ENCODE measurements at places on chromosomes 4 and X.

GRCh38 chr4:8393593-8394038, 46.9 kb downstream of the ACOX3 start:
- no peak for DNase-seq

DNA sequence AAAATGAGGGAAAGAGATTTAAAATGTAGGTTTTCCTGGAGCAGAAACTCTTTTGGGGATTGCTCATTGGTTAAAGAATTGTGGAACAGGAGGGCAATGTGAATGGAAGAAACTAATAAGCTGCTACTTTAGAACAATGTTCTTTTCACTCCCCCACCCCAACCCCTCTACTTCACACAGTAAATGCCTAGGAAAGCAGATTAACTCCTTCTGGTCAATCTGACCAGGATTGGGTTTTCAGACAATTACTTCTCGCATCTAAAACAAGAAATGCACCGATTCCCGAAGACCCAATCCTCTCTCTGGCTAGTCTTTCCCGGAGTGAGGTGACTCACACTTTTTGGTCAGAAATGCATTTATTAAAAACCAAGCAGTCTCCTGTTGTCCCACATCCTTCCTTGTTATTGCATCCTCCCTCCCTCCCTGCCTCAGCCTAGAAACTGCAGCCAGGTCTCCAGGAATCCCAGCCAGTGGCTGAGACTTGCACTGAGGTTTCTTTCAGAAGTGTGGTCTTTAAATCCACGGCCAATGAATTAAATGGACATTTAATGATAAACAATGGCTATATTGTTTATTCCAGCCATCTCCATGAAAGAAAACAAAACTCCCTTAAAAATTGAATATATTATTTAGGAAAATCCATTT, 21.4 kb downstream of the MFAP3L start:
- no peak for DNase-seq

DNA sequence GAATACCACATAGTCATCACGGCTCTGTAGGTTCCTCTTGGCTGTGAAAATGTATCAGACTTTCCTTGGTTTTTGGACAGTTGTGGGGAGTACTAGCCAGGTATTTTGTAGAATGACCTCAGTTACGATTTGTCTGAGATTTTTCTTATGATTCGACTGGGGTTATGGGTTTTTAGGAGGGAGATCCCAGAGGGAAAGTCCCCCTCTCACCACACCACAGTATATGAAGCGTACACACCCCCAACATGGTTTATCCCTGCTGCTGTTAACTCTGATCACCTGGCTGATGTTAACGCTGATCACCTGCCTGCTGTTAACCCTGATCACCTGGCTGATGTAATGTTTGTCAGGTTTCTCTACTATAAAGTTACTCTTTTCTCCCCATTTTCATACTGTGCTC, 72.6 kb downstream of the ANAPC4 start:
- DNase-seq: no peak

DNA sequence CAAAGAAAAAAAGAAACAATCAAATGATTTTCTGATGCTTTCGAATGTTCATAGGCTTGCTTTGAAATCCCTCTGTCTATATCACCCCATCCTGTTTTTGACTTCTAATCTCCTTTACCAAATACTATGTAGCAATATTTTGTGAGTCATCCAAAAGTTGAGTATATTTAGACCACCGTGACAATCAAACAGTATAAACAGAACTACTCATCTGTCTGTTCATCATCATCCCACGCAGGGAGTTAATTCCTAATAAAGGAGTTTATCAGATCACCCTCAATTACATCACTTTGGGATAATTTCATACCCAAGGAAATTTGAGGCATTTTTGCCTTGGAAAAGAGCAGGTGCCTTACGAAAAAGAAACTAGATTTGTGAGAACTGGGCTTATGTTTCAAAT, 212.9 kb downstream of the CBR4 start:
- no peak for DNase-seq

- no peak for DNase-seq
These were observed 206.3 kb downstream of the SHROOM3 start for GRCh38 chr4:76641351-76641750.

Measured in activated T-cell treated with anti-CD3 and anti-CD28 coated beads for 4 hours (primary cell).